ENCODE measurements at places on chromosomes 3 and 15.

DNA sequence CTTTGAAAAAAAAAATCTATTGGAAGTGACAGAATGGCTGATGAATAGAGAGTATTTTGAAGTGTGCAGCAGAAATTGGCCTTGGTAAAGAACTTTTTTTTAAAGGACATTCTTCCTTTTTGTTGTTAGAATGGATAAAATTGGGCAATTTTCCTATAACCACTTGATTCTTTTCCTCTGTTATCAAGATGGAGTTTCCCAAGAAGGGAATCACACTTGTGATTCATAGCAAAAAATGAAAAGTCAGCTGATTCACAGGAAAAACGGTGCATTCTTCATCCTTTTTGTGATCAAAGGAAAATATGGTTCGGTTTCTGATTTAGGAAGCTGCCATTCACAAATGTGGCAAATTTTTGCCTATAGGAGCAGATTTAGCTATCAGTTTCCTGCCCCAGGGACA, 486.8 kb downstream of the GBE1 start:
- DNase-seq: no peak

- DNase-seq: no peak
Observed at GRCh38 chr15:95990833-95991232, 339.7 kb upstream of the NR2F2 start.

GRCh38 chr3:159277814-159278213, 476.0 kb downstream of the MFSD1 start:
- DNase-seq: no peak

DNA sequence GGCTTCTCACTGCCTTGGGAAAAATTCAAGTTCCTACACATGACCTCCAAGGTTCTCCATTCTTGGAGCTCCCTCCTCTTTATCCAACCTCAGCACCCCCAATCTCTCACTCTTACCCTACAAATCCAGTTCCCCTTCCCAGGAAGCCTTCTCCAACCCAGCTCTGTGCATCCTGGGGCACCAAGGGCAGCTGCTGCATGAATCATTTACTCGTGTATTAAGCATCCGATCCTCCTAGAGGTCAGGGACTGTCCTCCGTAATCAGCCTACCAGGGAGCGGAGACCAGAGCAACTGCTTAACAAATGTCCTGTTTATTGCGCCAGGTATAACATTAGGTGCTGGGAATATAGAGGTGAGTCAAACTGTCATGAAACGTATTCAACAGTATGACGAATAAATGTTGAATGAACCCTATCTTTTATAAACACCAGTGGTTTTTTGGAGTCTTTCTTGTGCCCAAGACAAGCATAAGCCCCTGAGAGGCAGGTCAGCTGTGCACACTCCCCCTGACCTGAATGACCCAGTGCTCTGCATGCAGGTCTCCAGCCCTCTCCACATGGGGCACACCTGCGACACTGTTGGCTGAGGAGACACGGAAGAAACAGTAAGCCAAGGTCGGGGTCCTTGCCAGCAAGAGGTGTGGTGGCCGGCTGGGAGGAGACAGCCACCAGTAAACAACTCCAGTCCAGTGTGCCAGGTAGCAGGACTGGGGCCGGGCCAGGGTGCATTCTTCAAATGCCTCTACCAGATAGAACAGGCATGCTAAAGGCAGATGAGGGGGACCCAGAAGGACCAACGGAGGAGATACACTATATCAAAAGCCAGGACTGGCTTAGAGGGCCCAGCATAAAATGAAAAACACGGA, 27.6 kb downstream of the ANP32A start:
- DNase-seq: no peak

GRCh38 chr3:183285318-183285717, 32.3 kb downstream of the B3GNT5 start:
- no peak for DNase-seq

DNA sequence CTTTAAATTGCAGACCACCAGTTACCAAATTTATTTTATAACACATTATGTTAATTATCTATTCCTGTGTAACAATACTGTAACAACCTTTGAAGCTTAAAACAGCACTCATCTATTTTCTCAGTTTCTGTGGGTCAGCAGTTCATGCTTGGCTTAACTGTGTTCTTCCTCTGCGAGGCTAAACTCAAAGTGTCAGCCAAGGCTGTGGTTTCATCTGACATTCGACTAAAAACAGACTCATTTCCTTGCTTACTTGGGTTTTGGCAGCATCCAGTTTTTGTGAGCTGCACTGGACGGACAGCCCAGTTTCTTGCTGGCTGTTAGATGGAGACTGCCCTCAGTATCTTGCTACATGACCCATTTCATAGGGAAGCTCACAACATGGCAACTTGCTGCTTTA, 247.3 kb upstream of the KCNH8 start:
- no peak for DNase-seq

DNA sequence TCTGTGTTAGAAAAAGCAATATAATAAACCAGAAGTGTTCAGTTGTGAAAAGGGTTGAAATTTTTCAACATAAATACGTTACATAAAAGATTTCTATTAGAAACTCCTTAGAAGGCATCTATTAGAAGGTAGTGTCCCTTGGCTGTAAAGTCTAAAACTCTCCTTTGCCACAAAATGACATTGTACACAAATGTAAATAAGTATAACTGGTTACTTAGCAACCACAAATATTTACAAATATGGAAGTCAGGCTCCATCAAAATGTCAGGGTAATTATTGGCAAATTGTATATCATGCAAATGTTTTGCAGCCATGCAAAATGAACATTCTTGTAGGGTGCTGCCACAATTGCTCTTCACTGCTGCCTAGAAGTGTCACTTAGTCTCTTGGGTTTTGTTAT, 419.1 kb upstream of the CDIN1 start:
- DNase-seq: no peak

DNA sequence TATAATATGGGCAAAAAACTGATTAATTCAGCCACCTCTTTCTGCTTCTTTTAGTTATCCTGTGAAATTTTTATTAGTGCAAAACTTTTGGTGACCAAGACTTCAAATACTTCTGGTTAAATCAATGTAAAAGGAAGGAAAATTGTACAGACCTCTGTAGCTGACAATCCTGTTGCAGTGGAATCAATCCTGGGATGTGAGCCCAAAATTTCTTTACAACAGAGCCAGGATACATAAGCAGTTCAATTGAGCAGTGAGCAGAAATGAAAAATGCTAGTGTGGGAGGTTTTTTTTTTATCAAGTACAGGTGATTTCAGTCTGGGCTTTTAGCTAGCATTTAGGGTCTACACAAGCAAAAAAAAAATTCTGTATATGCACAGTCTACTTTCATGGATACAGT, 398.0 kb downstream of the OTOL1 start:
- no peak for DNase-seq

DNA sequence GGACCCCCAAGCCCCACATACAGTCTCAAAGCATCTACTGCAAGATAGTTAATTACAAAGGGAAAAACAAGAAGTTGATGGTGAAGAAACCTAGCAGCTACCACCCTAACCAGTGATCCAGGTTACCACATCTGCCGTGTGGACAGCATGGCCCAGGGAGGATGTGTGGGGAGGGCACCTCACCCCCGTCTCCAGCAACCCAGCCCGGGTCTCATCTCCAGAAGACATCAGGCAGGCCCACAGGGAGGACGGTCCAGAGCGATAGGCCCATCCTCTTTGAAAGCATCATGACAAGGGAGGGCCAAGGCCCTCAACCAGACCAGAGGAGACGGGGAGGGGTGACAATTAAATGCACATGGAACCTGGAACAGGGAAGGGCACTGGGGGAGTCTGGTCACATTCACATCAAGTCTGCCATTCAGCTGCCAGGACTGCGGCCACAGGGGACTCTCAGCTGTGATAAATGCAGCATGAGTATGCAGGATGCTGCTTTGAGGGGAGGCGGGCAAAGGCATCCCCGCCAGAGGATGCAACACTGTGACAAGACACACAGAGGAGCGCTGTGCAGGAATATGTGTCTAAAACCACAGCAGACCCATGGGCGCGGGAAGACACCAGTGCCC, 18.8 kb downstream of the ZXDC start:
- no peak for DNase-seq

DNA sequence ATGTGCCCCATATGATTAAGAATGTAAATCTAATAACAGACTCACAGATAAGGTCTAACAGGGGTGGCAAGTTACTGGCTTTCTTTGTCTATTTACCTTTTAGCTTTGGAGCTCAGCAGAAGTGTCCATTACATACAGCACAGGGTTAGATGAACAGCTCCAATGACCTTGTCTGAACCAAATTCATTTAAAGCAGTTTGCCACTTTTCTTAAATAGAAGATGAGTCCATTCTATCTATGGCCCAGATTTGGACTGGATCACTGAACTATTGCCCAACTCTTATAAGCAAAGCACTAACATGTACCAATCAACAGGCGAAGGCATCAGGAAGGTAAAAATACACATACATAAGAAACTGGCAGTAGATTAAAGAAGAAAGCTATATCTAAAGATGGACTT, 214.4 kb downstream of the TIGIT start:
- DNase-seq: no peak

GRCh38 chr3:30751610-30752299, 142.7 kb downstream of the GADL1 start:
- DNase-seq: no peak

GRCh38 chr3:189572249-189572648, 58.9 kb upstream of the TP63 start:
- no peak for DNase-seq

- no peak for DNase-seq
Observed at GRCh38 chr3:77150028-77150427, 110.1 kb downstream of the ROBO2 start.

GRCh38 chr3:45940004-45940780, 3.1 kb upstream of the CXCR6 start:
- DNase-seq: no peak

DNA sequence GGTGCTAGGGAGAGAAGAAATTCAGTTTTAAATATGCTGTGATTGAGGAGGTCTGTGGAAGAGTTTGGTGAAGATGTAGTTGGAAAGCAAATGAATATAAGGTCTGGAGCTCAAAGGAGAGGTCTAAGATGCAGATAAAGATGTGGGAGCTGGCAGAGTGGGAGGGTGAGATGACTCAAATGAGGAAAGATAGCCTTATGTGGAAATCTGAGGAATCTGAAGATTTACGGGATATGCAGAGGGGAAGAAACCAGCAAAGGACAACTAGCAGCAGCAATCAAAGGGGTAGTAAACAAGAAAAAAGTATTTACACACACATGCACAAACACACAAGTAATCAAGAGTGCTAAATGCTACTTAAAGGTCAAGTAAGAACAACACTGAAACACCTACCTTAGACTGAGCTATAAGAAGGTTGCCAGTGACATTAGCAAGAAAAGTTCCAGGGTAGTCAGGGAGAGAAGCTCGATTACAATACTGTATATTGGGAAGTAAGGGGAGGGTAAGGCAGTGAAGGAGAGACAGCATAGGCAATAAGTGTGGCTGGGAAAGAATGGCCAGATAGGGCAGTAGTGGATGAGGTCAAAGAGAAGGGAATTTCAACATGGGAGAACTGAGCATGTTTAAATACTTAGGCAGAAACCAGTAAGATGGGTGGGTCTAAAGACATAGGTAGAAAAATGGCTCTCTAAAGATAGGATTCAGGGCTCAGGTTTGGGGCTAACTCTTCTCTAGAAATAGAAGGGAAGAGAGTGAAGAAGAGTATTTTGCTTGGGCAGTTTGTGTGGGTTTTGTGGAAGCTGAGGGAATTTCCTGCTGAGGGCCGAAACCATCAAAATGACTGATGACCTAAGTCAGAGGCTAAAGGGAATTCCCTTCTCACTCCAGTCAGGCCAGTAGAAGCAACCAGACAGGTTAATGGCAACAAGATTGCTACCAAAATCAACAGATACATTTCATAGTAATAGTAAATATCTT, 8.9 kb downstream of the CMTM6 start:
- DNase-seq: no peak

DNA sequence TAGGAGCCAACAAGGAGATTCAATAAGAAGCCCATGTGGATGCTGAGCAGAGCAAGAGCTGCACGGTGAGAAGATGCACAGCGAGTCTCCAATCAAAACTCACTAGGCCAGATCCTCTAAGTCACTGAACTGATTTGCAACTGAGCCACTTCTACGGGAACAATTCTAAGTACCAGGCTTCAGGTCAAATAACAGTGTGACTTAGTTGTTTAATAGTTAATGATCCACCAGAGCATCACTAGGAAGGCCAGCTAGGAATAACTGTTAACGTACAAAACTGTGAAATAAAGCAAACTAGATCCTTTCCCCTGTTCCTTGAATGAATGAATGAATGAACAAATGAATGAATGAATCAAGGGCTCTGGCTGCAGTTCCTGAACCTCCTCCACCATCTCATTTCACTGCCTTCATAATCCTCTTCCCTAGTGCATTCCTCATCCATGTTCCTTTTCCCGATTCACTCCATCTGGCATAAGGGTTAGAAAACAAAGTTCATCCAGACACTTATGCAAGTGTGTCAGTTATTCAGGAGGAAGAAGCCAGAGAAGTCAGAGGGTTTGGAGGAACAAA, 59.7 kb downstream of the ATP8B4 start:
- no peak for DNase-seq

GRCh38 chr15:95684693-95685115, 645.8 kb upstream of the NR2F2 start:
- no peak for DNase-seq

DNA sequence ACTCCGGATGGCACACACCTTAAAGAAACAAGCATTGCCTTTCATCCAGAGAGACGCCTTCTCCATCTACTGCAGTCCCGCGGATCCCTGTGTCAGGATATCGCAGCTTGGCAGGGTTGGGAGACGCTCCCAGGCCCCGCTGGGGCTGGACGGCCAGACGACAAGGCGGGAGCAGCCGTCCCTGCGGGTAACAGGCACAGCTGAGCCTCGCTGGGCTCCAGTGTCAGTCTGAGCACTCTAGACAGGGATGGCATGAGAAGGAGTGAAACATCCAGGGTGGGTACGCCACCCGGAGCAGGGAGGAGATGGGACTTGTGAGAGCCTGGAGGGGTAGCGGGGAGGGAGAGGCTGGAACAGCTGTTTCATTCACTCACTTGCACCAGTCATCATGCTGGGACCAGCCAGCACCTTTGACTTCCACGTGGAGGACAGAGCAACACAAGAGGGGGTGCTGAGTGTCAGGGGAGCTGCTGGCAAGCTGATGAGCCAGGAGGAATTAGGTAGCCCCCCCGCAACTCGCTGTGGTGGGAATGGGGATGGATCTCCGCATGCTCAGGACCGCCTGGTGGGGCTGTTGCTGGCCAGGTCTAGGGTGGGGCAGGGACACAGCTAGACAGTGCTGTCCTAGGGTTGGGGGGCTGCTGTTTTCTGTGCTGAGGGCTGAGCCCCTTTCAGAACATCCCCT, 31.6 kb upstream of the SNRPA1 start:
- no peak for DNase-seq

GRCh38 chr3:54188176-54188791, 65.9 kb downstream of the CACNA2D3 start:
- peak; percentile 56 for DNase-seq

- no peak for DNase-seq
Observed at GRCh38 chr3:14688525-14688924, 13.6 kb downstream of the C3orf20 start.

GRCh38 chr15:96002890-96003859, 327.3 kb upstream of the NR2F2 start:
- no peak for DNase-seq

DNA sequence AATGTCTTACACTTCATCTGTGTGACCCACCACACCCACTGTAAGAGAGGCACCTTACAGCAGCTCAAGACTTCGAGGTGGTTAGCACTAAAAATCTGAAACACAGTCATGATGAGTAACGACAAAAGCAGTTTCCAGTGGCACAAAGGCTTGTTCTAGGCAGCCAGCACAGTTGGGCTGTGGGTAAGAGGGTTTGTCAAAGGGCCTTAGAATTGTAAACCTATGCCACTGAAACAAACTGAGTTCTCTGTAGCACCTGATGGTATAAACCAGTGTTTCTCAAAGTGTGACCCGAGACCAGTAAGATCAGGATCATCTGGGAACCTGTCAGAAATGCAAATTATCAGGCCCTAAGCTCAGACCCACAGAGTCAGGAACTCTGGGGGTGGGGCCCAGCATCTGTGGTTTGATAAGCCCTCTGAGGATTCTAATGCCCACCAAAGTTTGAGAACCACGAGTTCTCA, 36.5 kb downstream of the DAPK2 start:
- no peak for DNase-seq

Measured in iPS DF 19.7 (cell line).